ENCODE measurements at places on chromosomes 2 and 18.

- no peak for DNase-seq
Measured at GRCh38 chr2:155839991-155840390, 492.5 kb downstream of the NR4A2 start.

DNA sequence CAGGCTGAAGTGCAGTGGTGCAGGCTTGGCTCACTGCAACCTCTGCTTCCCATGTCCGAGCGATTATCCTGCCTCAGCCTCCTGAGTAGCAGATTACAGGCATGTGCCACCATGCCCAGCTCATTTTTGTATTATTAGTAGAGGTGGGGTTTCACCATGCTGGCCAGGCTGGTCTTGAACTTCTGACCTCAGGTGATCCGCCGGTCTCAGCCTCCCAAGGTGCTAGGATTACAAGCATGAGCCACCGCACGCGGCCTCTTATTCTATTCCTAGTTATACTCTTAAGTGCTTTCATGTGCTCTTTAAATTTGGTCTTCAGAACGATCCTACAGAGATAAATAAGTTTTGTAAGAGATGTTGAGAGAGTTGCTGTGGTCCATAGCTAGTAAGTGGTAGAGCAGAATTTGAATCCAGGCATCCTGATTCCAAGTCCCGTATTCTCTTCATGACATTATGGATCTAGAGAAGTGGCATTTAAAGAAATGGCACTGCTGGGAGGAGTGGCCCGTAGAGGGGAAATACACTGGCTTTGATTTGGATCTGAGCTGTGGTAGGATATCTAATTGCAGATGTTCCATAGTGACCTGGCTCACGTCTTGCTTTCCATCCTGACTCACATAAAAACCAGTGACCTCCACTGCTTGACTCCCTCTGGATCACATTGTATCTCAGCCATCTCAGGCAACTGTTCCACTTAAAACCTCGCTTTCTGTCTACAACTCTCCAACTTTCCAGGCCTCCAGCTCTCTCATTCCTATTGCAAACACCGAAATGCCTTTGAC is 22.8 kb upstream of the ME2 start:
- peak; percentile 46 for DNase-seq

GRCh38 chr2:40034198-40034597 is 255.1 kb upstream of the THUMPD2 start:
- peak; percentile 97 for DNase-seq

DNA sequence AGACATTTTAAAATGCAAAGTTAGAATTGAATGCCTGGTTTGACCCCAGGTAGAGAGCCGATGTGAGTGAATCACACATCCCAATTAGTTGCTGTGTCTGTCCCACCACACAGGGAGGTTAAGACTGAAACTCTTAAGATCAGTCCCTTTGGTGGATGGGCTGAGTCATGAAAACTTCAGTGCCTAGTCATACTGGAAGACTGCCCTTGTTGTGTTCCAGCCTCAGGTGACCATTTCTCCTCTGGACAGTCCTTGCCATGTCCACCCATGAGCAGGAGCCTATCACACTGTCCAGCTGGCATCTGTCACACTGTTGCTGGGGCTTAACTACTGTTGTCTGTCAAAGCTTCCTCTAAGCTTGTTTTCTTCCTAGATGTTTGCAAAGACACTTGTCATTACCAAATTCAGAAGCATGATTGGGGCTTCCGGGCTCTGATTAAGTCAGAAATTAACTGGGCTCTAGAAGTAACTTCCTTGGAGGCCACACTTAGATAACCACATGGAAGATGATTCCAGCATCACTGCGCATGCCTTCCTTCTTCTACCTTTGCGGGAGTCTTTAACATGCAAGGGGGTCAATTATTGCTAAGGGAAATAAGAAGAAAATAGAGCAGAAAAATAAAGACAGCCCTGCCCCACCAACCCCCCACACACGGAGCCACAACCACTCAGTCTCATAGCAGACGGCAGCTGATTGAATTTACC is 21.3 kb downstream of the CYRIA start:
- peak; percentile 46 for DNase-seq

DNA sequence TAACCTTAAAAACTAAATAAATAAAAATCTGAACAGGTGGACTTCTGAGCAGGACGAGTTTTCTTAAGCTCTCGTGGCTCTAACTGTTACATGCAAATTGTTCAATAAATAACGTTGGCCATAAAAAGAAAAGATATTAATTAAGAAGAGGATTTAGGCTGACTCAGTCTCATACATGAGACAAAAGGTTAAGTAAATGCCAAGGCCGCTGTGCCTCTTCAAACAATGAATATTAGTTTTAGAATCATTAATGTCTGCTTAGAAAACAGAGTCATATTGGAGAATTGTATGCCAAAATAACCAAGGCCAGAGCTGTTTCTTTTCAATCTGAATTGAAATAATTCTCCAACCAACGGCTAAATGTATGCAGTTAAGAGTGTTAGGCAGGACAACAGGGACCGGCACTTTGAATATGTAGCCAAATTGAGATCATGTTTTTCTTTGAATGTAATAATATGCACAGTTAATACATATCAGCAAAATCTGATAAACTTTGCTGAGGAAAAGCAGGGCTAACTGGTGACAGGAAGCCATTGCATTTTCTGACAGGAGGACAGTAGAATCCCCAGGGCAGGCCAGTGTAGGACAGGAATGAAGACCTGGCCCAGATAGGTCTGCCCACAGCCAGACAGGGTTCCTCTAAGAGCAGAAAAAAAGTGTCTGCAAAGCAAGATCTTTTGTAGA is 1041.4 kb upstream of the FANCL start:
- no peak for DNase-seq
